ENCODE measurements at places on chromosomes 5 and 9. TPM values are rescaled to one million over a fixed set of nuclear protein-coding genes. Genes with fewer than 3 reads are reported as not detected.

MSMP gene
- total RNA-seq = not detected

NMUR2 gene
- not detected for total RNA-seq

PCDHA13 gene
- total RNA-seq = not detected

KIAA1191 gene
- total RNA-seq = 76.7 TPM

F2RL1 gene
- 0.94 TPM for total RNA-seq

WDR38 gene
- total RNA-seq = not detected

SPINK4 gene
- total RNA-seq = not detected

FGF10 gene
- not detected for total RNA-seq

GFPT2 gene
- total RNA-seq = 2.1 TPM

DNA sequence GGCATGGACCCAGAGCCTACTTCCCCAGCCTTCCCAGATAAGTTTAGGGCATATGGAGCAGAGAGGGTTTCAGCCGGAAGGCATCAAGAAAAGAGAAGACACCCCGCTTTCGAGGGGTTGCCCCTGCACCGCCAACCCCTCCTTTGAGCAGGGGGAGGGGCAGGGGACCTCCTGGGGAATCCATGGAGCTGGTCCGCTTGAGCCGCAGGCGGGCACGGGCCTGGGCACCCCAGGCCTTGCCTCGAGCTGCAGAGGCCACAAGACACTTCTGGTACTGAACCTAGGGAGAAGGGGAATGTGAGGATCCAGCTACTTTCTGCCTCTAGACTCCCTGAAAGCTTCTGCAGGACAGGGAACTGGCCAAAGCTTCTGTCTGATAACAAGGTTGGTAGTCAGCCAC is 1.3 kb upstream of the SRA1 start:
- peak overlapping the region; percentile 95 for H3K27ac ChIP-seq
- no peaks in the 10 kb centered on the region for H3K27me3 ChIP-seq
- no peaks in the 10 kb centered on the region for H3K36me3 ChIP-seq
- no peak overlapping the region for H3K4me3 ChIP-seq
- H3K4me1 ChIP-seq = peaks cover 63% of the 10 kb centered on the region

DNA sequence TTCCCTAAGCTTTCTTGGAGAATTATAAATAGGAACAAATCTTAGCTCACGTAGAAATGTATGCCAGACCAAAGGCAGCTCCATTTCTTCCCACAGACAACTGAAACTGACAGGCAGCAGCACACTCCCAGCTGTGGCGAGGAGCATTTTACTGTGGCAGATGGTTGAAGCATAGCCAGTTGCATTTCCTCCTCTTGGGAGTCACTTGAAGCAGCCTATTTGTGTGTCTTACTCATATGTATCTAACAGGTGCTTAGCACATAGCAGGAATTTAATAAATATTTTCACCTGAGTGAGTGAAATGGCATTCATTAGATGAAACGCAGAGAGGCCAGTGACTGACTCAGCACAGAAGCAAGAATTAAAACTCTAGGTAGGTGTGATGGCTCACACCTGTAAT is 12.3 kb upstream of the MTMR12 start:
- H3K27ac ChIP-seq = no peak overlapping the region
- peaks cover 2% of the 10 kb centered on the region for H3K4me1 ChIP-seq
- DNase-seq = no peak

GRCh38 chr5:154577416-154577815 is 99.4 kb upstream of the HAND1 start:
- H3K4me1 ChIP-seq = peaks cover 4% of the 10 kb centered on the region
- no peak for DNase-seq
- peaks cover 46% of the 10 kb centered on the region for H3K27me3 ChIP-seq
- H3K4me3 ChIP-seq = no peak overlapping the region
- H3K27ac ChIP-seq = no peak overlapping the region

- H3K36me3 ChIP-seq = no peaks in the 10 kb centered on the region
- no peak overlapping the region for H3K4me3 ChIP-seq
Measured at GRCh38 chr5:149030392-149030791, 32.5 kb downstream of the SH3TC2 start.

- H3K27me3 ChIP-seq = peaks cover 28% of the 10 kb centered on the region
- peak; percentile 30 for DNase-seq
- peaks cover 2% of the 10 kb centered on the region for H3K36me3 ChIP-seq
Measured at GRCh38 chr5:108727651-108728565, 19.8 kb upstream of the FER start.

GRCh38 chr5:170722316-170722715 is 61.2 kb upstream of the GABRP start:
- H3K4me3 ChIP-seq = no peak overlapping the region
- no peak overlapping the region for H3K27ac ChIP-seq
- no peak for DNase-seq
- peaks cover 3% of the 10 kb centered on the region for H3K36me3 ChIP-seq
- H3K4me1 ChIP-seq = no peaks in the 10 kb centered on the region

DNA sequence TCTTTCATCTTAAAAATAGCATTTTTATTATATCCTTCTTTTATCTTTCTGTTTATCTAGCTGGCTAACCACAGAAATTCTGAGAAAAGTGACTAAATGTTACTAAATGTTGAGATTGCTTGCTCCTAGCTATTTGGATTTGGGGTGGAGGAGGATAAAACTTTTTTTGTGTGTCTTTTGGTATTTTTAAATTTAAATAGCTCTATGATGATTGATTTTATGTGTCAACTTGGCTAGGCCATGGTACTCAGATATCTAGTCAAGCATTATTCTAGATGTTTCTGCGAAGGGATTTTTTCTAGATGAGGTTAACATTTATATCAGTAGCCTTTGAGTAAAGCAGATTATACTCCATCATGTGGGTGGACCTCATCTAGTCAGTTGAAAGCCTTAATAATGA is 75.0 kb downstream of the GCNT1 start:
- H3K27me3 ChIP-seq = no peaks in the 10 kb centered on the region
- no peak for DNase-seq
- H3K4me3 ChIP-seq = no peak overlapping the region
- no peak overlapping the region for H3K27ac ChIP-seq
- H3K4me1 ChIP-seq = peaks cover 12% of the 10 kb centered on the region

GRCh38 chr9:89079391-89079790 is 88.1 kb downstream of the S1PR3 start:
- no peaks in the 10 kb centered on the region for H3K36me3 ChIP-seq
- peaks cover 3% of the 10 kb centered on the region for H3K4me1 ChIP-seq
- no peak overlapping the region for H3K4me3 ChIP-seq
- DNase-seq = no peak
- H3K27me3 ChIP-seq = peaks cover 56% of the 10 kb centered on the region

- DNase-seq = no peak
- no peak overlapping the region for H3K27ac ChIP-seq
- no peaks in the 10 kb centered on the region for H3K4me1 ChIP-seq
- no peak overlapping the region for H3K4me3 ChIP-seq
Measured at GRCh38 chr9:19769213-19769612, 19.6 kb downstream of the SLC24A2 start.

DNA sequence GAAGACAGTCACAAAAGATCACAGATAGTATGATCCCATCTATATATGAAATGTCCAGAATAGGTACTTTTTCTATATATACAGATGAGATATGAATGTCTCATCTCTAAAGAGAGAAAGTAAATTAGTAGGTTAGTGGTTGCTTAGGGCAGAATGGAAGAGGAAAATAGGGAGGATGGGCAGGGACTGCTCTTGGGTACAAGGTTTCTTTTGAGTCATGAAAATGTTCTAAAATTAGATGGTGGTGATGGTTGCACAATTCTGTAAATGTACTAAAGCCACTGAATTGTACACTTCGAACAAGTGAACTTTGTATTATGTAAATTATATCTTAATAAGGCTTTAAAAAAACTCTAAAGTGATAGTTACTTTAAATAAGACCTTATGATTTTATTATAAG is 59.6 kb upstream of the GRAMD2B start:
- H3K27ac ChIP-seq = peak overlapping the region; percentile 35
- DNase-seq = no peak
- H3K4me3 ChIP-seq = no peak overlapping the region
- H3K36me3 ChIP-seq = no peaks in the 10 kb centered on the region

DNA sequence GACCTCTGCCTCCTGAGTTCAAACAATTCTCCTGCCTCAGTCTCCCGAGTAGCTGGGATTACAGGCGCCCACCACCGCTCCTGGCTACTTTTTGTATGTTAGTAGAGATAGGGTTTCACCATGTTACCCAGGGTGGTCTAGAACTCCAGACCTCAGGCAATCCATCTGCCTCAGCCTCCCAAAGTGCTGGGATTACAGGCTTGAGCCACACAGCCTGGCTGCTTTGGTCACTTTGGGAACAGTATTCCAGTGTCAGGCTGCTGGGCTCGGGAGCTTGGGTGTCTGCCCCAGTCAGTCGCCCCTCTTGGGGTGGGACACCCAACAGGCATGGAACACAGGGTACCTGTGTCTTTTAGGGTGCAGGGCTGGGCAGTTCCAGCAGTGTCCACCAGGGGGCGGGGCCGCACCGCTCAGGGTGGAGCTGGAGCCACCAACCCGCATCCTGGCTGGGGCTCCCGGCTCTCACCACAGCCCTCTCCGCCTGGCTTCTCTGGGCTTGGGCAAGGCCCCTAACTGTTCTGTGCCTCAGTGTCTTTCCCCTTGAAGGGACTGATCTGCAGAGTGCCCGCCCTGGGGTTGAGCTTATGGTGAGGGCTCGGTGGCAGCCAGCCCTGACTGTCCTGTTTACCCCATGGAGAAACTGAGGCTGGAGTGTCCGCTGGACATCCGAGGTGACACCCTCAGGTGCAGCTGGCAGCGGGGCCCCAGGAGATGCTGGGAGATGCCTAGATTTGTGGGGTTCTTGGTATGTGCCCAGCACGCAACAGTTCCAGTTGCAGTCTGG is 6.4 kb upstream of the RNU6ATAC start:
- H3K4me3 ChIP-seq = no peak overlapping the region
- H3K4me1 ChIP-seq = peaks cover under 1% of the 10 kb centered on the region
- no peak overlapping the region for H3K27ac ChIP-seq
- DNase-seq = no peak

GRCh38 chr9:129138144-129138462 is 26.9 kb downstream of the PTPA start:
- H3K36me3 ChIP-seq = peaks cover 4% of the 10 kb centered on the region
- no peak overlapping the region for H3K27ac ChIP-seq
- H3K27me3 ChIP-seq = no peaks in the 10 kb centered on the region
- peaks cover 16% of the 10 kb centered on the region for H3K4me1 ChIP-seq

Data from T-helper 17 cell (primary cell).